ENCODE measurements at places on chromosomes 1 and 21.

DNA sequence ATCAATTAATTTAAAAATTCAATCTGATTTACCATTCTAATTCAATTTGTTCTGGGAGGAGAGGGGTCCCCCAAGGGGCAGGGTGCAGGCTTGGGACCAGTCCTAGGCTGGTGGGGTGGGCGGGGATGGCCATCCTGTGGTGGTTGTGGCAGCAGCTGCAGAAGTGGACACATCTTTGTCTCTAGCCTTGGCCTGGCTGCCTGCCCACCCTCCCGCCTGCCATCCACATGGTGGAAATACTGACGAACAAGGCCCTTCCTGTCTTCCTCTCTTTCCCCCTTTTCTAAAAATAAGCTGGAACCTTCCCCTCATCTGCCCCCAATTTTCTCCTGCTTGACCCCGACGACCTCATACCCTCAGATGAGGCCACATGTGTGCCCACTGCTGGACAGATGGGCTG is 130.9 kb downstream of the FOXD2 start:
- no peak for DNase-seq

- peak; percentile 91 for DNase-seq
Measured at GRCh38 chr1:2555634-2556276, 416 bp upstream of the TNFRSF14 start.

GRCh38 chr1:66397192-66397591 is 136.8 kb upstream of the SGIP1 start:
- peak; percentile 43 for DNase-seq

DNA sequence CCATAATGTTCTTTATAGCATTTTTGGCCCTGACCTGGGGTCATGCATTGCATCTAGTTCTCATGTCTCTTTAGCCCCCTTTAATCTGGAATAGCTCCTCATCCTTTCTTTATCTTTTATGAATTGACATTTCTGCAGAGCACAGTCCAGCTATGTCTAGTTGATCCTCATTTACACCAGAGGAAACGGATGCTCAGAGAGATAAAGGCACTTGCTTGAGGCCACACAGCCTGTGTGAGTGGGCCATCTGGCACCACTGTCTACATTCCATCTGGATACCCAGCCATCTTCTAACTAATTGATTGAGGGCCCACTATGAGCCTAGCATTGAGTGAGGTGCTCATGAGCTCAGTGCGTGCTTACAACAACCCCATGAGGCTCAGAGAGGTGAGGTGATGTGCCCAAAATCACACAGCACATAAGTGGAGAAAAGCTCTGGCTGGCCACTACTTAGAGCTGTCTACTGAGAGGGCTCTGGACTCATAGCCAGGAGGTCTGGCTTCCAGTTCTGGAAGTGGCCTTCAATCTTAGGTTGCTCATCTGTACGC is 3.5 kb downstream of the HPCA start:
- DNase-seq: no peak

- no peak for DNase-seq
Measured at GRCh38 chr21:34530261-34530660, 18.3 kb upstream of the KCNE1 start.

DNA sequence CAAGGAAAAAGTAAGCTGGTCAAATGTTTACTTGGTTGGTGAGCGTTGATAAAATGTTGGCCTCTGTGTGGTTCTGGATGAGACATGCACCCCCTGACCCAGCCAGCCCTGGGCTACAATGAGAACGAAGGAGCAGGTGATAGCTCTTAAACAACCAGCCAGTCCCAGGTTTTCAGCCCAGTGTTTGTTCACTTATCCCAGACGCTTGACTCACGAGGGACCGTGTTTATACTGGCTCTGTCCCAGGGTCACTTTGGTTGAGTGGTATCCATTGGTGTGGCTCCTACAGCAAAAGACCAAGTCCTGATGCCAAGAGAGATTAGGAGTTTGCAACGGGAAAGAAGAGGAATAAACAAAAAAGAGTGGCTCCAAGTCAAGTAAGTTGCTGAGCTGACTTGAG is 86.9 kb downstream of the KCNJ15 start:
- no peak for DNase-seq

- no peak for DNase-seq
Measured at GRCh38 chr1:209268479-209268878, 315.0 kb upstream of the CAMK1G start.

- no peak for DNase-seq
Measured at GRCh38 chr1:18549906-18550305, 69.2 kb downstream of the KLHDC7A start.

Data from hematopoietic multipotent progenitor cell treated with erythropoietin and hydrocortisone succinate and interleukin-3 and kit ligand, for 4 days (in vitro differentiated cells).